GM04503 (cell line): ENCODE measurements at places on chromosomes 2 and 18.
A peak's percentile ranks its signal among the peaks of the same experiment; 100 is the strongest.

DNA sequence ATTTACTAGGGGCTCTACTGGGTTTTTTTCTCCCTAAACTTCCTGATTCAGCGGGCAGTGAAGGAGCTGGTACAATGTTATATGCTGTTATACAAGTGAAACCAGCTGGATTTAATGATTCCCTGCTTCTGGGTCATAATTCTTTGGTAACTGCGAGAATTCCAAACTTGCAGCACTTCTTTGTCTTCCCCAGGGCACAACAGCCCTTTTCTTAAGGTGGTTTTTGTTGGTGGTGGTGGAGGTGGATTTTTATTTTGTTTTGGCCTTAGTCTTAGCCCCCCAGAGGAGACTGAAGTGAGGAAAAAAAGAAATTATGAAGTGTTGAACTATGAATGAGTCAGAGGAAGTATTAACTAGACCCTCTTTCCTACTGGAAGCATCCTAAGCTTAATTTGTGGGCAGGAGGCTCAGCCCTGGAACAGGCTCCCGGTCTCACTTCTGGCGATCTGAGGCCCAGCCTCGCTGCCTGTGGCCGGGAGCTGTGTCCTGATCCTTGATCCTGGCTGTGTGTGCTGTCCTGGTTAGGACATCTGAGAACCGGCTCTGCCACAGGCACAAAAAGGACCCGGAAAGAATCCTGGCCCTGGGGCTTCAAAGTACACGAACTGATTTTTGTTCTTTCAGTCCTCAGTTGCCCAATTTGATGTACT, 141.9 kb downstream of the LYPD6B start:
- DNase-seq, result peak; percentile 66

DNA sequence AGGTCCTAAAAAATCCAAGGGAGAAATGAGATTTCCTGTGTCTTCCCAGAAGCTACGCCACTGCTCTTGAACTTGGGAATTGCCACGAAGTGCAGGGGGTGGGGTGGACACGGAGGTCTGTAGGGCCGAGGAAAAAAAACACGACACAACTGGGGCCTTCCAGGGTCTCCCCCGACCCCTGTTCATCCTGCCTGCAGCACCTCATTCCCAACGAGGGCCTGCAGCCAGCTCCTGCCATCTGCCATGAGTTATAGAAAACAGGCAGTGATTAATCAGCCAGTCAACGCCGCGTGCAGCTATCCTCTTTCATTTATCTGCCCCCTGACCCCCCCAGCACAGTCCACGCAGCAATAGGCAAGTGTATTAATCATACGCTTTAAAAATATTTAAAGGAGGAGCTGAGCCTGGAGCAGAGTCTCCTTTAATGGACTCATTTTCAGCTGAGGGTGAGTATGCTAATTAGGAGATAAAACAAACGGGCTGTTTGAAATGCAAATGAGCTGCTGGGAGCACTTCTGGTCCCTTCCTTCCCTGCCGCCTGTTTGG, 209.9 kb downstream of the TFCP2L1 start:
- peak; percentile 57 for DNase-seq

- peak; percentile 10 for DNase-seq
Observed at GRCh38 chr2:158060835-158061435, 40.7 kb upstream of the UPP2 start.

- no peak for DNase-seq
Observed at GRCh38 chr18:9735238-9735637, 27.1 kb downstream of the RAB31 start.

- no peak for DNase-seq
Observed at GRCh38 chr2:157822993-157823392, 53.1 kb downstream of the ACVR1 start.

DNA sequence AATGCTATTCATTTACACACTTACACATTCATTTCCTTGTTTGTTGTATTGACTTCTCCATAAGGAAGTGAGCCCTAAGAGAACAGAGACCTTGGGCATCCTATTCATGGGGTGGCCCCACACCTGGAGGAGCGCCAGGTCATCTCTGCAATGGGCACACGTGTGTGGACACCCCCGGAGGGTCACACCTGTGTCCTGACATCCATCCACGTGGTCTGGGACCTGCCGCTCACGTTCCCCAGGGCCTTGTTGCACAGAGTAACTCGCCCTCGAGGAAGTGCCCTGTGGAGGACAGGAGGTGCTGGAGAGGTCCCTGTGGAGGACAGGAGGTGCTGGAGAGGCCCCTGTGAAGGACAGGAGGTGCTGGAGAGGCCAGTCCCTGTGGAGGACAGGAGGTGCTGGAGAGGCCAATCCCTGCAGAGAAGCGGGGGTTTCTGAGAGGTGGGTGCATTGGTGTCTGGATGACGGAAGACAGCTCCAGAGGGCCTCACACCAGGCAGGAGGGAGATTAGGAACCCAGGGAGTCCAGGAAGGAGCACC, 73.2 kb upstream of the GPC1 start:
- DNase-seq, result no peak

GRCh38 chr18:35106845-35107148, 65.6 kb downstream of the MAPRE2 start:
- no peak for DNase-seq

DNA sequence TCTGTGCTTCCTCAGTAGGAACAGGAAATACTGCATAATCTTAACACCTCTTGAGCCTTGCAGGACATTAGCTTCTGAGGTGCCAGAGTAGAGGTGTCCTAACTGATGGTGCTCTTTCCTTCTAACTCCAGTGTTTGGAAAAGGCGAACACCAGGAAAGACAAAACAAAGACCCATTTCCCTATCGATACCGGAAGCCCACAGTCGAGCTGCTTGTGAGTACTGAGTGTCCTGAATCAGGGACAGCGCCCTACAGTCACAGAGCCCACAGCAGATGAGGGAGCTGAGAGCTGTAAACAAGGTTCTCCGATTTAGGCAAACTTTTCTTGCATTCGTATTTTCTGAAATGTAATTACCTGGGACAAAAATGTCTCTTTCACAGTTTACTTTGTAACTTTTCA, 50.7 kb downstream of the SLC14A2 start:
- DNase-seq, result no peak

GRCh38 chr2:241615041-241615440, 21.9 kb downstream of the THAP4 start:
- no peak for DNase-seq

DNA sequence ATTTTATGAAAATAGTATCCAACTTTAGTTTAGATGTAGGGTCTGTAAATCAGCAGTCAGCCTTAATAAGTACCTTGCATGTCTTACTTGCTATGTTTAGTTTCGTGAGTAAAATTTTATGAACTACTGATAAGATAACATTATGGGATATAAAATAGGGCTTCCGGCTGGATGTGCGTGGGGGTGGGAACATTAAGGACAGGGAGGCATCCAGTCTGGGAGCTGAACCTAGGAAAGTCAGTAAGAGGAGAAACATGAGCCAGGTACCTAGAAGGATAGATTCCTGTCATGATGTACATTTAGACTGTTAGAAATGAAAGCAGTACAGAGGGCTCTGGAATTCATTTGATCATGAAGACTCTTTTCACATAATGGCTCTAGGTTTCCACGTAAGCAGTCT, 12.7 kb upstream of the KCNJ13 start:
- DNase-seq, result no peak

DNA sequence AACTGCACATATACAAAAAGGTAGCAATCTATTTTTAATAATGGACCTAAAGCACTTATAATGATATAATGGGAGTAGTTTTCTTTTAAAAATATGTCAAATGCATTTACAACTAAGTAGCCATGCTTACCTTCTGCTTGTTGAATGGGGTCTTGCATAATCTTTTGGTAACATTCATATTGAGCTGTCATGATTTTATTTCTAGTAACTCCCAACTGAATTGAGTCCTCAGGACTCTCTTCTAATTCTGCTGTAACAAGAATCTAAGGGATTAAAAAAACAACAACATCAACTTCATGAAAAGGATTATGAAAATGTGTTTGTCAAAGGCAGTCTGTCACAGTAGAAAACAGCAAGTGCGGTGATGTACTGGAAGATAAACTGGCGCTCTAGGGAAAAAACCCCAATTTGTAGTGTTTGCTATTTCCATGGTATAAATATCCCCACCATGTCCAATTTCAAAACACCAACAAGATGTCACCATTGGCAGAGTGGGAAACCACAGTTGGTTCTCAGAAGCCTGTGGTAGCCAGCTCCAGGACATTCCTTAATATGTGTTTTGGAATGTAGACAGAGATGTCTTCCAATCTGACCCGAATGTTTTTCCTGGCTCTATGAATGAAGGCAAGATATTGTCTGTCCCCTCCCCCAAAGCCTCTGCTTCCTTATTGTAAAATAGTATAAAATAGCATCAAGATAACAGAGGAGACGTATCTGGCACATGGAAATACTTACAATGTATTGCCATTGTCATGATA, 64.8 kb downstream of the CALCRL start:
- DNase-seq, result no peak

- no peak for DNase-seq
Observed at GRCh38 chr2:78553866-78554647, 471.4 kb upstream of the REG3G start.
